MM.1S (cell line): ENCODE measurements at places on chromosomes 7 and 10.

DNA sequence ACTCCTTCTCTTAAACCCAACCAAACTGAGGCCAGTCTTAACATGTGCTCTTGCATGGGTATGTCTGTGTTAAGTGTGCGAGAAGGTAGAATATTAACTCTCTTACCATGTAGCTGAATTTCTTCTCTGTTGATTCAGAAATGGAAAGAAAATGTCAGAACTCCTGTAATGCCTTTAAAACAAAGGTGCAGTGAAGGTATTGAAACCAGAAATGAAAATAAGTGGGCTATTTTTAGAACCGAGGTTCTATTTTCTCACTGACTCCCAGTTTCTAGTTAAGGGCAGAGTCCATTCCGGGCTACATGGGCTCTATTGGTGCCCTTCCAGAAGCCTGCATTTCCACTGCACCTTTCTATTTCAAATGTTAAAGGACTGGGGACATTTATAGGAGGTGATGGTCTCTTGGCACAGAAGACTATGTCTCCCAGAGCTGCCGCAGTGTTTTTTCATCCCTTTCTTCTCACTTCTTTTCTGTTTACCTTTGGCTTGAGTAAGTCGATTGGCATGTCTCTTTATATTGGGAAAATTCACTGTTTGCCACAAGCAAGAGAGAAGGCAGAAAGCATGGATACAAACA lies 174.9 kb downstream of the LRMDA start:
- peak; percentile 75 for DNase-seq

- DNase-seq: no peak
Observed at GRCh38 chr7:55427800-55428199, 62.7 kb downstream of the LANCL2 start.

DNA sequence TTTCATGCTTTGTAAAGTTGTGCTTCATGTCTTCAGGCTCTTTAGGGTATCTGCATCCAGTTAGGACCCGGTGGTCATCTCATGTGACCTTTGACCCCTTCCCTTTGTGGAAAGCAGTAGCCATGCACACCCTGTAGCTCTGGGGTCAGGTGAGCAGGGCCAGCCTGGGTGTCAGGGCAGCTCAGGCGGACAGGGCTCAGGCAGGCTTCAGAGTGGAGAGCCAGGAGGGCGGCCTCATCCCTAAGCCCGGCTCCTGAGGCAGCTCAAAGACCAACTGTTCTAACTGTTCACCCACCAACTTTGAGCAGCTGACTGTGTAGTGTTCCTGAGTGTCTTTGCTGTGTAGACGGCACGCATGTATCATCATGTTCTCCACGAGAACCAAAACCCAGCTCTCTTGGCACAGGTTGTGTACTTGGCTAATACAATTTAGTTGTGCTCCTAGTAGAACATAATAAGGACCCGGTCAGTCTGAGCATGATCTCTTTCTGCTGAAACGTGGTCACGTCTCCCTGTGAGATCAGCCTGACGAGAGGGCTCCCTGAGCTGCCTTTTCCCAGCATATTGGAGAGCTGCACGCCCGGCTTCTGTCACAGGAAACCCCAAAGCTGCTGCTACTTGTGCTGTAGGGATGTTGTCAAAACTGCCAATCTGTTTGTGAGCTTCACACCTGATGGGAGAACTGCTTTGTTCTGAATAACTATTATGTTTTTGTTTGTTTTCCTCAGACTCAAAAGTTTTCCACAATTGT lies 30.0 kb downstream of the EEPD1 start:
- no peak for DNase-seq

- no peak for DNase-seq
Observed at GRCh38 chr7:68980011-68980410, 618.3 kb upstream of the AUTS2 start.
